ENCODE measurements at places on chromosomes 6 and 20.

DNA sequence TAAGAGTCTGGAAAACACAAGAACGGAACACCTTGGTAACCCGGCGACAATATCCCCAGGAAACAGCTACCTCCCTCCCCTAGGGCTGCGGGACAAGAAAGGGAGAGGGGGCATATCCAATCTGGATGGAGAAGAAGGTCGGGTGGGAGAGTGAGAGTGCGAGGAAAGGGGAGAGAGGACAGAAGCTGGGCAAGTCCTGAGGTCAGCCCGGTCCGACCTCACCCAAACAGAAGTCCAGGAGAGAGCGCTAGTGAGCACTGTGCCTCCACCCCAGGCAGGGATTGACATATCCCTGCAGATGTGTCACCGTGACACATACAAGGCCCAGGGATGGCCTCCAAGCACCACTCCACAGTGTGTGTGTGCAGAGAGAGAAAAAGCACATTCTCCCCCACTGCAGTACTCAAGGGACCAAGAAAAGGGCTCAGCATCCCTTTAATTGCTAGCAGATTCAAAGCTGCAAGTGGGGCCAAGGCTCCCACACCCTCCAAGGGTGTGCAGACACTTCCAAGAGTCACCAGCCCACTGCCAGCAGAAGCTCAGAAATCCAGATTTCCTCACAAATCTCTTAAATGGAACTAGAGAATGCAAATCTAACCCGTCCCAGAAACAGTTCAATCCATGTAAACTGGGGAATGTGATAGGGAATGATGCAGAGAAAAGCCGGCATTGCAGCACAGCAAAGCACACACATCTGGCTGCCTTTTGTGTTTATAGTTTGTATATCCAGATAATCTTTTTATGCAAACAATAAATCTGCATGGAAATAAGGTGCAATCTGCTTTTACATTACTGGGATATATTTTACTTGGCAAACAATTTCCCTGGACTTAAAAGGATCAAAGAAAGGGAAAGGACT lies 3.1 kb downstream of the PXDC1 start:
- DNase-seq = no peak

DNA sequence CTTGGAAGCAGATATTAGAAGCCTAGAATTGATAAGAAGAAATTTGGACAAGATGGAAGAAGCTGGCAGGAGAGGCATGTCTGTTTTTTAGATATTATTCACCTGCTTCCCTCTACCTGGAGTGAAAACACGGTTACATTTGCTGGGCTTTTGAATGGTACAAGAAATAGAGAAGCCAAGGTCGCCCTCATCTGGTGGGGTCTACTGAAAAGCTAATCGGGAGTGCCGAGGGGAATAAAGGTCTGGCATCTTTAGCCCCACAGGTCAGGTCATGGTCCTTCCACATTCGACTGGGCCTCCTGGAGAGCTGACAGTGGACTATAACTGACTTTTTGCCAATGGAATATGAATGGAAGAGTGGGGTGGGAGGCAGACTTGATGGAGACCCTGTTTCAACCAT lies 4.6 kb upstream of the C2 start:
- DNase-seq = no peak

DNA sequence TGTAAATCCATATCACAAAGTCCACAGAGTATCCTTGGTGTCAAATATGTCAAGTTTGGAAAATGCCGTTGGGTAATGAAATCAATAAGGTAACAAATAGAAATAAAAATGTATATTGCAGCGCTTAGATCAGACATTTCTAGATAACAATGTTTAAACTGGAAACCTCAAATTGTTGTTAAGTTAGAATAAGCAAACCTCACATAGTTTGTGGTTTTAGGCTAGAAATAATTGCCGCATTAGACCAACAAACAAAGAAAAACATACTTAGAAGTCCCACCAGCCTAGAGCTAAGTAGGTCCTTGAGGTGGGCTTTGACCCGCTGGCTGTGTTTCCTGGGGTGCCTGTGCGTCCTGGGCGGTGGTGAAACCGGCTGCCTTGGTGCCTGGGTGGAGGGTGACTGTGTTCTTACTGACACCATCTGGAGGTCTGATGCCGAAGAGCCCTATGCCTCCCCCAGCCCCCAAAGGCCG lies 71.4 kb downstream of the DACT2 start:
- DNase-seq = no peak

- DNase-seq = peak; percentile 52
Observed at GRCh38 chr20:62156592-62157386, 13.2 kb downstream of the SS18L1 start.

GRCh38 chr6:65922049-65922448 lies 215.0 kb upstream of the EYS start:
- no peak for DNase-seq

DNA sequence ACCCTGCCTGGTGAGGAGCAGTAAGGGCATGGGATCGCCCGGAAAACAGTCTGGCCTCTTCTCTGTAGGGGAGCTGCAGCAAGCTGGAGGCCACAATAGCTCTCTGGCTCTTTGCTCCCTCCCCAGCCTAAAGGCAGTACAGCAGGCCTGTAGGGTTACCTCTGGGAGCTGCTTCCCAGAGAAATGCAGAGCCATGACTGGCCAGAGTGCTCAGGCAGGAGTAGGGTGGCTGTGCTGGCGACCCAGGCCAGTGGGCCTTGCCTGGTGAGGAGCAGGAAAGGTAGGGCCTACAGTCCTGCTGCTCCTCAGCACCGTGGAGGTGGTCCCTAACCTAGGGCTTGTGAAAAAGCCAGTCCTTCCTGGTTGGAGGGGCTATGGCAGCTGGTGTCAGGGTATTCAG lies 129.9 kb upstream of the CHD6 start:
- no peak for DNase-seq

GRCh38 chr20:62780696-62781095 lies 15.6 kb upstream of the MRGBP start:
- DNase-seq = no peak

- DNase-seq = no peak
Observed at GRCh38 chr6:26022132-26022472, 59.5 kb downstream of the TRIM38 start.

GRCh38 chr20:53654932-53655624 lies 61.4 kb upstream of the ZNF217 start:
- no peak for DNase-seq

DNA sequence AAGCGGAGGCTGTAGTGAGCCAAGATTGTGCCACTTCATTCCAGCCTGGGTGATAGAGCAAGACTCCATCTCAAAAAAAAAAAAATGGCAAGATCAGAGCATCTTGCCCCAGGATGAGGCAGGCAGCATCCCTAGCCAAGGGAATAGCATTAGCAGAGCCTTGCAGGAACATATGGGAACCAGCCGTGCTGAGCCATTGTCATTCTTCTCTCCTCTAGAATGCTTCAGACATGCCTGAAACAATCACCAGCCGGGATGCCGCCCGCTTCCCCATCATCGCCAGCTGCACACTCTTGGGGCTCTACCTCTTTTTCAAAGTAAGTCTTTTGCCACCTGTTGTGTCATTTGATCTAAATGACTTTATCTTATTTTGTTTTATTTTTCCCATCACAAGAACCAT lies 13.0 kb downstream of the HM13 start:
- DNase-seq = no peak

DNA sequence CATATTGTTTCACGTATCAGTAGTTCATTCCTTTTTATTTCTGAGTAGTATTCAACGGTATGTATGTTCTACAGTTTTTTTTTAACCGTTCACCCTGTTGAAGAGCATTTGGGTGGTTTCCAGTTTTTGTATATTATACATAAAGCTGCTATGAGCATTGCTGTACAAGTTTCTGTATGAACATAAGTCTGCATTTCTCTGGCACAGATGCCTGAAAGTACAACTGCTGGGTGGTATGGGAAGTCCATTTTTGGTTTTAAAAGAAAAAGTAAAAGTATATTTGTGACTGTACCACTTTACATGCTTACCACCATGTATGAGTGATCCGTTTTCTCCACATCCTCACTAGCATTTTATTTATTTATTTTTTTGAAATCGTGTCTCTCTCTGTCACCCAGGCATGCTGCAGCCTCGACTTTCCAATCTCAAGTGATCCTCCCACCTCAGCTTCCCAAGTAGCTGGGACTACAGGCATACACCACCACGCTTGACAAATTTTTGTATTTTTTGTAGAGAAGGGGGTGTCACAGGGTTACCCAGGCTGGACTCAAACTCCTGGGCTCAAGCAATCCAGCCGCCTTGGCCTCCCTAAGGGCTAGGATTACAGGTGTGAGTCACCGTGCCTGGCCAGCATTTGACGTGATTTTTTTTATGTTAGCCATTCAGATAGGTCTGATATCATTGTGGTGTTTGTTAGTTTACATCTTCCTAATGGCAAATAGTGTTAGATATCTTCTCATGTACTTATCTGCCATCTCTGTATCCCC lies 11.0 kb upstream of the SIM1 start:
- DNase-seq = no peak

- DNase-seq = no peak
Observed at GRCh38 chr20:41984031-41984430, 365.9 kb upstream of the CHD6 start.

- DNase-seq = no peak
Observed at GRCh38 chr6:37675606-37676005, 22.1 kb downstream of the MDGA1 start.

DNA sequence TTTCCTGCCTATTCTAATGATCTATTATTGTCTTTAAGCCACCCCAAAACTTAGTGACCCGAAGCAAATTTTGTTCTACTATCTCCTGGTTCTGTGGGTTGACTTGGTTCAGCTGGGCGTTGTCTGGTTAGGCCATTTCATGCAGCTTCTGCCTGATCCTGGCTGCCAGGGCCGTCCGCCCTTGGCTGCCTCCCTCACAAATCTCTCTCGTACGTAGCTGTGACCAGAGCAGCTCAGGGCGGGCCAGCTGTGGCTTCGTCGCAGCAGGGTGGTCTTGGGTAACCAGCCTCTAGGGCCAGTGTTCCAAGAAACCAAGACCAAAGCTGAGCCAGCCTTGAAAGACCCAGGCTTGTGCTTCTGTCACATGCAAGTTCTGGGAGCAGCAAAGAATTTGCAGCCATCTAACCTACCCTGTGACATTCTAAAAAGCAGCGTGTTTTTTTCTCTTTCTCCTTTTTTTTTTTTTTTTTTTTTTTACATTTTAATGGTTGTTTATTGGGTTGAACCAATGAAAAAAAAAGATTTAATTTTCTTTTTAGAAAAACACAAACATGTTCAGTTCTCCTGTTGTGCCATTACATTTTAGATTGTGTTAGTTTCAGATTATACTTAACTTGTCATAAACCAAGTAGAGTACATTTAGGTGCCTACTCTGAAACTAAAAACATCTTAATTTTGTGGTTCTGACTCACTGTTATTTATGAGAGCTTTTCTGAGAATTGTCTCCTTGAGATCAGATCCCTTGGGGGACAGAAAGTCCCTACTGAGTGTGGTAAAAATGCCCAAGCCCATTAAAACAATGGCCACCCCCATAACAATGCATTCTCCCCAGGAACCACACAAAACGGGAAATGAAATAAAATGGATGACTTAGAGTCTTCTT lies 83.9 kb downstream of the ZDHHC14 start:
- no peak for DNase-seq

DNA sequence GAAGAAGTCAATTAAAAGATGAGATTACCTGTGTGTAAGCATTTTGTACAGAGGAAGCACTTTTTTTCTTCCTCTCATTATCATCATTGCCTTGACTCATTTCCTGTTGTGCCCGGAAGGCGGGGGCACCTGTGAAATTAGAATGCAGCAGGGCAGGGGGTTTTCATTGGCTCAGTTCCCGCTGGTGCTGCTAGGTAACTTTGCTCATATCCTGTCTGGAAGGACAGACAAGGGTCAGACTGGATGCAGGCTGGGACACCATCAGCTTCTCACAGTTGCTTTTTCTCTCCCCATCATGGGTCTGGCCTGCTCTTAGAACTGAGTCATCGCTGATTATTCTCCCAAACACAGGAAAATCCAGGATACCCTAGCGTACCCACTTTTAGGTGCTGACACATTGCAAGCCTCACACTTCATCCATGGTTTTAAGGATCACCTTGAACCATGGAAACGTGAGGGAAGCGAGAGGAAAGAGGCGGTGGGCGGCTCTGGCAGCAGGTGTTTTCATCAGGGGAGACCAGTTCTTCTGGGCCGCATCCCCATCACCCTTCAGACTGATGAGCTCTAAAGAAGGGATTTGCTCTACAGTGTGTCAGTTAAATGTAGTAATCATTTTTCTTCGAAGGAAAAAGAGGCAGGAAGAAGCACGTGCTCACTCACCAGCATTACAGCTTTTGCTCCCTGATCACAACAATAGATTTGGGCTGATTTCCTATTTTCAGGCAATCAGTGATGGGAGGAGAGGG lies 195.7 kb upstream of the SASH1 start:
- no peak for DNase-seq

DNA sequence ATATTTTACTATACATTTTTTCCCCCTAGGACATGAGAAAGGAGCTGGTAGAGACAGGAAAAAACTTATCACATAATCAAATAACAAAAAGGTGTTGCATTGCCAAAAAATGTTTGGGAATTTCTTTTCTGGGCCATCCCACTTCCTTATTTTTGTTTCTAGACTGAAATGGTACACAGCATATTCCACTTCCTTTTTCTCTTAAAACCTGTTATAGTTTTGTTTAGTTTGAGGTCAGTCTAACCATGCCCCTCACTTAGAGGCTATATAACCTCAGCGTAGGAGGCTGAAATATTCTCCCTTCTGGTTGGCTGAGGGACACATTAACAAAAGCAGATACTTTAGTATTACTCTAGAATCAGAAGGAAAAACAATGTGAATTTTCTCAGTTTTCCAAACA lies 323.9 kb downstream of the GJA1 start:
- DNase-seq = no peak

DNA sequence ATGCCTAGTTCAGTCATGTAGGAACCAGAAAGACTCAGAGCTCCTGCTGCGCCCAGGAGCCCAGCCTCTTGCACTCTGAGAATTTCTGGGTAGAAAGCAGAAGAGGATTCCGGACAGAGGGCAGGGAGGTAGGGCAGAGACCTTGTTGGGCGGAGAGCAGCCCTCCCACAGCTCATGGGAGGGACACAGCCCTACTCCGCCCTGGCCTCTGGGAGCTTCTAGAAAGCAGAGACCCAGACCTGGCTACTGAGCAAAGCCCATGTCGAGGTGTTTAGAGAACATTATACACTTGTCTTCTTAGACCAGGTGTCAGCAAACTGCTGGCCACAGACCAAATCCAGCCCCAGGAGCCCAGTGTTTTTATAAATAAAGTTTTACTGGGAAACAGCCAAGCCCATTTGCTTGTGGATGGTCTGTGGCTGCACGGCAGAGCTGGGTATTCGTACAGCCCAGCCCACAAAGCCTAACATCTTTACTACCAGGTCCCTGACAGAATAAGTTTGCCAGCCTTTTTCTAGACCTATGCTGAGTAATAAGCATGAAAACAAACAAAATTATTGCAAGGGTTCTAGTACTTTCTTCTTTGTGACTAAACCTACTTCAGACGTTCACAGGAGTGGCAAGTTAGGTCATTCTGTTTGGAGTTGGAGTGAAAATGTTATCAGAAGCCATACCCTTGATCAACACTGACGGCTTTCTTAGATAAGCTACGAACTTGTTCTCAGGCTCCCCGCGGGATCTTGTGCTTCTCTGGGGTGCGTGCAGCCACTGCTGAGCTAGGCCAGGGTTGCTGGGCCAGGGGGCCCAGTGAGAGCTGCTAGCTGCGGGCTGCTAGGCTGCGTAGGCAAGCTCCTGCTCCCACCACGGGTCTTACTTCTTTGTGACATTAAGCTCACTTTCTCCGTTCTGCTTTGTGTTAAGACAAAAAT lies 235.1 kb upstream of the FOXQ1 start:
- no peak for DNase-seq

- DNase-seq = no peak
Observed at GRCh38 chr6:163826629-163827028, 412.1 kb downstream of the QKI start.
